ENCODE measurements at places on chromosomes 1 and 21.

GRCh38 chr21:43718872-43719747 is at the start of gene PDXK:
TSS of gene PDXK (plus strand) at chr21:43719129. CDS start at chr21:43719295, 166 bp downstream.
- DNase-seq: peak; percentile 73

DNA sequence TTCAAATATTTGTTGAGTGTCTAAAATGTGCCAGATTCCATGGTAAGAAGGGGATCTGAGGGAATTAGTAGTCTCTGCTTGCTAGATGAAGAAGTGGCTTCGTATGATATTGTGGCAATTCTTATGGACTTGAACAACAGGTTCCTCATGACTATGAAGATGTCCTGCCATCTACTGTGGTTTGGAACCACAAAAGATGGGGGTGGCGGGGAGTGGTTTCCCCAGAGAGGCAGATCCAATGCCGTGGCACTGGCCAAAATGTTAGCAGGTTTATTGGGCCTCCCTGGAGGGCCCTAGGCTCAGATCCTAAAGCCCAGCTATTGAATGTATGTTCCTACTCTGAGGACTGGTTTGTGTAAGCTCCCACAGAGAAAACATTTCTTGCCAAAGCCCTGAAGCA is 120.8 kb downstream of the RGS2 start:
- no peak for DNase-seq

GRCh38 chr1:19773485-19773884 is 26.2 kb downstream of the TMCO4 start:
- DNase-seq: no peak

- no peak for DNase-seq
Observed at GRCh38 chr1:159829273-159829634, 2.6 kb downstream of the SLAMF8 start.

DNA sequence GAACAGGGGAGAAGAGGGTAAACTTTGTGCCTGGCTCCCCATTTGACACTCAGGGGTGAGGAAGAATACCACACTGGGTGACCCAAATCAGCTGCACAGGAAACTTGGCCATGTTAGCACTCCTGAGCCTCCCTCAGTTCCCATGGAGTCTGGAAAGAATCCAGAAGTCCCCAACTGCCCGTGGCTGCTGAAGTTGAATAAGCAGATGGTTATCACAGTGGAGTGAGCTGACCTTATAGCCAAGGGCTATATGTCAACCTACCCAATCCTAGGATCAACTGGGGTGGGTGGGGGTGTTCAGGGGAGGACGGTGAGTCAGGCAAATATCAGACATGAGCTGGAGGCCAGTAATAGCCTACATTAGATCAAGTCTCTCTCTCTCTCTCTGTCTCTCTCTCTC is 20.4 kb downstream of the KCNH1 start:
- no peak for DNase-seq

DNA sequence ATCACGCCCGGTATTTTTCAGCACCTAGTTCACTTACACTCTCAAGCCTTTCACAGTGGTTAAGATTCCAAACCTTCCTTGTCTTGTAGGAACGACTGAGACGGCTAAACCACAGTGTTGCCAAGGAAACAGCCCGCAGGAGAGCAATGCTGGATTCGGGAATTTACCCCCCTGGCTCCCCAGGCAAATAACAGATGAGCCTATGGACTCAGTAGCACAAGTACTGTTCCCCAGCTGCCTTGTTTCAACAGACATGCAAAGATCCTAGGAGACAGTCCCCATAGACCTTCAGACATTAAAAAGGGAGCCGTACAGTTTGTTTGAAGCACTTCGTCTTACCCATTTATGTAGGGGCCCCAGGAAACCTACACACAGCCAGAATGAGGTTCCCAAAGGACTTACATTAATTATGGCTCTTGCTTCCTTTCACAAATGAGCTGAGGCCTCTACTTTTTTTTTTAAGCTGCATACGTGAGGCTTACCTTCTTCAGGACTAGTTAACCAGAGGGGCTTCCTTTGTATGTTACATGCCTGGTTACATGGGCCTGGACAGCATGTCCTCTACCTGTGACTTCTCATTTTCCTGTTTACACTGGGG is 2.7 kb downstream of the SNAPIN start:
- no peak for DNase-seq

GRCh38 chr1:161866241-161866640 is 100.1 kb downstream of the ATF6 start:
- no peak for DNase-seq
